Femur (tissue), 1 donor: ENCODE measurements at places on chromosomes 5 and 9.
A peak's percentile ranks its signal among the peaks of the same experiment; 100 is the strongest.

DNA sequence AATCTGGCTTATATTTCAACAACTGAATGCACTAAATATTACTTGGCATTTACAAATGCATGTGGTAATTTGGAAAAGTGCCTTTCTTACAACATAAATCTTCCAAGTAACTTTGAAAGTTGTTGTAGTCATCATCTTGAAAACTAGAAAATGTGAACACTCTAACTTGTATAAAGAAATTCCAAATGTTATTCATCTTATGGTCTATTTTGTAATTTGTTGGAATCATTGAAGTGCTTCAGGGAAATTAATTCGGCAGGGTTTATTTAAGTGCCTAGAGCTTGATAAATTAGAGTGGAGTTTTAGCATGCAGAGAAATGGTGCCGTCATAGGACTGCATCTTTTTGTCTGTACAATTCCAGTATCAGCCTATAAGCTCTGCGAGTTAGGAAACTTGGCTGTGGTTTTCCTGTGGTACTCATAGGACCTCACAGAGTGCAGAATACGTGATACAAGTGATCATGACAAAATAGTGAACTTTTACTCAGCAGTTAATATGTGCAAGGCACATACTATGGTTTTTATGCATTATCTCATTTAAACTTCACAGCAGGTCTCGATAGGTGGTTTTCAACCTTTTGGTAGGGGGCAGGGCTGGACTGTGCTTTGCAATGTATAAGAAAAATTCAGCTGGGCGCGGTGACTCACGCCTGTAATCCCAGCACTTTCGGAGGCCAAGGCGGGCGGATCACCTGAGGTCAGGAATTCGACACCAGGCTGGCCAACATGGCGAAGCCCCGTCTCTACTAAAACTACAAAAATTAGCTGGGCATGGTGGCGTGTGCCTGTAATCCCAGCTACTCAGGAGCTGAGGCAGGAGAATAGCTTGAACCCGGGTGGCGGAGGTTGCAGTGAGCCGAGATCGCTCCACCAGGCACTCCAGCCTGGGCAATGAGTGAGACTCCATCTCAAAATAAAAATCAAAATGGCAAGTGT, 79.6 kb downstream of the RAI14 start:
- DNase-seq: no peak

- DNase-seq: no peak
Measured at GRCh38 chr5:13591621-13592020, 352.9 kb downstream of the DNAH5 start.

- DNase-seq: no peak
Measured at GRCh38 chr9:76423216-76424177, 29.3 kb upstream of the RFK start.

GRCh38 chr9:135756576-135756975, 54.6 kb downstream of the KCNT1 start:
- DNase-seq: no peak

GRCh38 chr9:131745610-131746009, 5.7 kb upstream of the RAPGEF1 start:
- DNase-seq: no peak

DNA sequence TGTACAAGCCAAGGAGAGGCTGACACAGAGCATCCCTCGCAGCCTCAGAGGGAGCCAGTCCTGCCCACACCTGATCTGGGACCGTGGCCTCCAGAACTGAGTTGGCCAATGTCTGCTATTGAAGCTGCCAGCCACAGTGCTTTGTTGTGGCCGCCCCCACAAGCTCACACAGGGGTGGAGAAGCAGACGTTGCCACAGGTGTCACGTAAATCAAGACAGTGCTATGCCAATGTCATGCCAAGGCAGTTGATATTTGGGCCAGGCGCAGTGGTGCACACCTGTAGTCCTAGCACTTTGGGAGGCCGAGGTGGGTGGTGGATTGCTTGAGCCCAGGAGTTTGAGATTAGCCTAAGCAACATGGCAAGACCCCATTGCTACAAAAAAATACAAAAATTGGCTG, 17.3 kb upstream of the TERT start:
- no peak for DNase-seq

- DNase-seq: no peak
Measured at GRCh38 chr9:123620239-123620638, 264.2 kb downstream of the CRB2 start.

- DNase-seq: no peak
Measured at GRCh38 chr5:140169410-140169809, 5.6 kb upstream of the CYSTM1 start.

GRCh38 chr5:167953151-167953798, 338.2 kb upstream of the WWC1 start:
- DNase-seq: no peak

- DNase-seq: no peak
Measured at GRCh38 chr5:102713278-102713677, 41.8 kb upstream of the PAM start.

DNA sequence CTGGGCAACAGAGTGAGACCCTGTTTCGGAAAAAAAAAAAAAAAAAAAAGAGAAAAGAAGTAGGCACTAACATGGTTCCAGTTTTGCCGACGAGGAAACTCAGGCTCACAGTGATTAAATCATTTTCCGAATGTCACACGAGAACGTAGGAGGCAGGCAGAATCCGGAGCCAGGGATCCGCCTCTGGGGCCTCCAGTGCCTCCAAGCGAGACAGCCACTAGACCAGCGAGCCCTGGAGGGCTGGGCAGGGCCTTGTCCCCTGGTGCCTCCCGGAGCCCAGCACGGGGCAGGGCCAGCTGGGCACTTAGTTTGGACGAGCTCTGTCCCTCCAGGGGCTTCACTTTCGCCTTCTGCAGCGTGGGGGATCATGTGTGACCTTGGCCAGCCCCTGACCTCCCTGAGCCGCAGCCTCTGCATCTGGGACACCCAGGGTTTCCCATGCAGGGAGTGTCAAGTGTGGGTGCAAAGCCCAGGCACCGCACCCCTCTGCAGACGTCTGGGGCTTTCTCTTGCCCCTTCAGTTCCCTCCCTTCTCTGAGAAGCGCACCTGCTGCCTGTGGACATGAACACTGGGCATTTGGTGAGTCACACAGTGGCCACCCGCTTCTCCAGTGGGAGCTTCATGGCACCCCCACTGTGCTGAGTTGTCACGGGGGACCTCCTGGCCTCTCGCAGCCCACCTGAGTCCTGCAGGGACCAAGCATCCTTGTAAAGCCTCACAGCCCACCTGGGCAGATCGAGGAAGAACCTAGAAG, 80.3 kb downstream of the RXRA start:
- no peak for DNase-seq

DNA sequence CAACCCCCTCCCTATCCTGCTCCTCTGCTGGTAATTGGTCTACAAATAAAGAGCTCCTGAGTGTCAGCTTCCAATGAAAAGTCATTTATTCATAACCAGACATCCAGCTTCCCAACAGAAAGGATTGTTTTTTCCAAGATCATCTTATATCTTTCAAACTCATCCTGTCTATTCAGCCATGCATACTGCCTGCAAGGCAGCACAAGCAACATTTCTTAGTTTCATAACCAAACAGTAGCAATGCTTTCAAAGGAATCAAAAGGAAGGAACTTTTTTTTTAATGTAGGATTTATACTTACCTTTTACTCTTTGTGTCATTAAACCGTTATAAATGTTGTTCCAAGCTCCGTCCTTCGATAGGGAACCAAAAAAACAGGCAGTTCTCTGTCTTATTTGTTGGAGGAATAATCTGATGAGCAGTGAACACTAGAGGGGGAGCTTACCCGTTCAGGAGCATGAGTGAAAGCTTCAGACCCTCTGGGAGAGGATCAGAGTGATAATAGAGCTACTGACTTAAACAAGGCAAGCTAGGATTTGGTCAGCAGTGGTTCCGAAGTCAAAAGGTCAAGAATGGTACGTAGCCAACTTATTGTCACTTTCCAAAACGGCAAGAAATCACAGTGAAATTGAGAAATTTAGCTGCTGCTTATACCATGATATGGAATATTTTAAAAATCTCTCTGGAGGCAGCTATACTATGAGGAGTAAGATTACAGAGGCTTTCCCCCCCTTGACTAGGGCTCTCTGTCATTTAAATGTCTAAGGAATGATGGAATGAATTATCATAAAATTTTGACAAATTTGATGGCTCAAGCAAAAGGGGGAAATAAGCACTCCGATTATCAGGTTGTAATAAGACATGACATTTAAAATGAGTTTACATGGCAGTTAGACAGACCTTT, 892.9 kb downstream of the NR2F1-AS1 start:
- peak; percentile 18 for DNase-seq

DNA sequence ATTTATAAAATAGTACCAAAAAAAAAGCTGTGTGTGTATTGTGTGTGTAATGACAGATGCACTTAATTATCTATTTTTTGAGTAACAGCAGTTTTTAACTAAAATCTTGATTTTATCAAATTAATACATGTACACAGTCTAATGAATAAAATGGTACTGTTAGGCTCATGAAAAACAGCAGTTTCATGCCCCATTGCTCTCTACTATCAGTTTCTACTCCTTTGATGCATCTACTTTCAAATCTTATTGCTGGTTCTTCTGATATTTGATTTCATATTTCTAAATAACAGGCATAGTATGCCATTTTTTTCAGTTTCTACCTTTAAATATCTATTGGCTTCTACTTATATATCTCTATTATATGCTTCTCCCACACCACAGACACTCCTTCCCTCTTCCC, 117.4 kb downstream of the CCDC171 start:
- DNase-seq: no peak

DNA sequence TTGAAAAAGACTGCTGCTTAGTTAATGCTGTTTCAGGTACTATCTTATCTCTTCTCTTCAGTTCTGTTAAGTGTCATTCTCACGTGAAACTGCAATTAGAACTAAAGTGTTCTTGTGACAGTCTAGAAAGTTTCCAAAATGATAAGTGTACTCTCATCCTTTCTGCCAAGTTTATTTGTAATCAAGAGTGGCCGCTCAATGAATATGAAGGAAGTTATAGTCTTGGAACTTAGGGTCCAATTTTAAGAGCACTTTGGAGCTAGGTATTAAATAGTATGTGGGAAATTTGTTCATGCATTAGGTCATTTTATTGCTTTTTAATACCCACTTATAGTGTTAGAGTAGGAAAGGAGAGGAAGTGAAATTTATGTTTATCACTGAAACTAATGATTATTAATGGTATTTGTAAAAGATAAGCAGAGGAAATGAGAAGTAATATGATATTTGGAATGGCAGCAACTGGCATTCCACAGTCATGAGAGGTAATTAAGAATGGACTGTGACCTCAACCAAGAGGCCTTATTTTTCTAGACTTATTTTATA, 20.4 kb downstream of the XRCC4 start:
- DNase-seq: no peak

- no peak for DNase-seq
Measured at GRCh38 chr9:16367605-16368231, 502.8 kb downstream of the BNC2 start.

GRCh38 chr9:114047717-114048116, 30.4 kb downstream of the AMBP start:
- DNase-seq: no peak

GRCh38 chr9:136010176-136010575, 49.0 kb upstream of the UBAC1 start:
- no peak for DNase-seq

DNA sequence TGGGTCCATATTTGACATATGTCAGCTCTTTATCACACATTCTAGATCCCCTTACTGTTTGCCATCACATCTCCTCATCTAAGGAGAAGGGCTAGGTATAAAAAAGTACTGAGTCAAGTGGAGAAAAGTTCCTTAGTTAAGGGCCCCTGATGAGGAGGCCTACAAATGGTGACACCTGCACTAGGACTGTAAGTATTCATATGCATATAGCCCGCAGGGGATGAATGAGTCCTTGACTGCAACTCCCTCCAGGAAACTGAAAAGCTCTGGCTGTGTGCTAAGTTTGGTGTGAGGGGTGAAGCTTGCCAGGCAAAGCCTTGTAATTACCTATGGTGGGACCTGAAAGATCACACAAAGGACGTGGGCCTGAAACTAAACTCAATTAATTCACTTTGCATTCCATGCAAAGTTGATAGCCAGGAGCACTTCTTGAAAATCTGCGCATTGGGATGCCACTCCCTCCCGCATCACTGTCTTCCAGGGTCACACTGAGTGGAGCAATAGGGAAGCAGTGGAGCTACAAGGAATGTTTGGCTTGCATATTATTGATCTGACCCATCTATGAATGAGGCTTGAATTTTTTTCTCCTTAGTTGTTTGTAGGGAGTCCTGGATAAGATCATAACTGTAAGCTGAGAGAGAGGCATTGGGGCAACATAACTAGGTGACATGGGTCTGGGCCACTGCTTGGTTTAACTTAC, 11.9 kb upstream of the EQTN start:
- DNase-seq: no peak

GRCh38 chr9:31005086-31005665, 1379.3 kb upstream of the ACO1 start:
- no peak for DNase-seq

- no peak for DNase-seq
Measured at GRCh38 chr5:155624597-155625241, 611.2 kb downstream of the KIF4B start.

DNA sequence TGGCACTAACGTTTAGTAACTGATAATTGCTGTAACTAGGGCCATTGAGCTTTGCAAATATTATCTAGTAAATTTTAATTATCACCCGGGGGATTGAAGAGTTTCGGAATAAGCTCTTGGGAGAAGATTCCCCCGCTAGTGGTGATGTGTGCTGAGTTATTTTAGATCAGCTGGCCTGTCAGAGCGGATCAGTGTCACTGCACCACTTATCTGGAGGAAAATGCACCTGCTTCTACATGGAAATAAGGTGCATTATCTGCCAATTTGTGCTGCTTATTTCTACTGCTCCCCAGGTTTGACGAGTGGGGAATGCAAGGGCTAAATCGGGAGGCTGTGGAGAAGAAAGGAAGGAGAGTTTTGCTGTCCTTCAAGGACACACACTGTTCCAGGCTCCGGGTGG, 518.6 kb downstream of the TLE4 start:
- no peak for DNase-seq

- DNase-seq: no peak
Measured at GRCh38 chr9:32414856-32415255, 30.4 kb downstream of the ACO1 start.

DNA sequence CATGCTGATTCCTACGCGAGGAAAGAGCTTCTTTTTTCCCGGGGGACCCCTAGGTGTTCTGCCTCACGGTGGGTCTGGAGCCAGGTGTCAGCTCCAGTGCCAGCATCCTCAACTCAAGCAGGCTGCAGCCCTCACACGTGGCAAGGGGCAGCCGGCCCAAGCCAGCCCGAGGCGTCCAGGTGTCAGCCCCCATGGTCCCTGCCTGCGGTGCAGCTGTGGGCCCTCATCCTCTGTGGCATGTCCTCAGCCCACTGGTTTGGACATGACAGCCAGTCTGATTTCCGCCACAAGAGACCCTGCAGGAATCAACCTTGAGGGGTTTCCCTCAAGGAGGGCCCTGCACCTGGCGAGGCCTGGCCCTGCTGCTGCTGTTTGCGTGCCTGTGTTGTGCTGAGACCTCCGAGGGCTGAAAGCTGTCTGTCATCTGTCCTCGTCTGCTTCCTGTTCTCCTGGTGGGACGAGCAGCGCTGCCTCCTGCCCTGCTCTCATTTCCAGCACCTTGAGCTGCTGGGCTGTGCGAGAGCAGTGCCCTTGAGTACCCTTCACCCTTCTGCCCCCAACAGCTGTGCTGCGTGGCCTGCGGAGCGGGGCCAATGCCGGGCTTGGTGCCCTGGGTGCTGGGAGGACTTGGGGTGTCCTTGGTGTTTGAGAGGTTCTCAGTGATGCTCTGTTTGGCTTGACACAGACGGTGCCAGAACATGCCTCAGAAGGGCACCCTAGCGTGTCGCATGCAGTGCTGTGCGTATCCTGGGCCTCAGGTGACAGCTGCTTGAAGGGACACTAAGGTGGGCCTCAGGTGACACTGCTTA, 137.6 kb downstream of the CACNA1B start:
- DNase-seq: no peak
